Left ventricle myocardium inferior (tissue), 1 donor: ENCODE measurements at places on chromosomes 2 and 18. TPM values are rescaled to one million over a fixed set of nuclear protein-coding genes. Genes with fewer than 3 reads are reported as not detected.

GRCh38 chr18:33594799-33595198 lies 16.8 kb downstream of the ASXL3 start:
- DNase-seq = no peak

- DNase-seq = no peak
Measured at GRCh38 chr2:72806280-72806945, 19.4 kb downstream of the EXOC6B start.

DNA sequence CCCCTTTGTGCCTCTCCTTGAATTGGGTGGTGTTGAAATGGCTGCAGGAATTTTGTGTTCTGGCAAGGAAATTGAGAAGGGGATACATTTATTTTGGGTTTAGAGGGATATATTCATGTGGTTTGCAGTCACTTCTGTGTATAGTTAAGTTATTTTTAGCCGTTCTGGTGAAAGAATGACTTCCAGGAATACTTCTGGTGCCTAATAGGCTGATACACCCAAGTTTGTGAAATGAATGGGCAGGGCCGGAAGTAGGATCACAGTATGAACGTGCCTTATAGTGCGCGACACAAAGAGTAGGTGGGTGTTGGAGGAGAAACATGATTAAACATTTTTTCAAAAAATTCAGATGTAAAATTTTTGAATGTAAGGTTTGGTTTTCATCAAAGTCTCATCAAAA lies 168.6 kb upstream of the ATP5MC3 start:
- no peak for DNase-seq

- DNase-seq = no peak
Measured at GRCh38 chr2:99803846-99804245, 314.0 kb upstream of the REV1 start.

- DNase-seq = no peak
Measured at GRCh38 chr2:168848225-168848624, 42.0 kb downstream of the SPC25 start.

- no peak for DNase-seq
Measured at GRCh38 chr2:160516547-160517365, 23.1 kb upstream of the RBMS1 start.

AKAIN1 gene
- not detected for total RNA-seq

PAX3 gene
- 0.30 TPM for total RNA-seq

CYTIP gene
- 0.82 TPM for total RNA-seq

AFF3 gene
- 8.0 TPM for total RNA-seq
